Heart right ventricle (tissue), 16 donors: ENCODE measurements at places on chromosomes 16 and 17.

GRCh38 chr16:73459586-73459985 lies 411.7 kb upstream of the ZFHX3 start:
- DNase-seq, result no peak

GRCh38 chr17:19752216-19753050 lies 4.3 kb upstream of the ALDH3A1 start:
- DNase-seq, result no peak

DNA sequence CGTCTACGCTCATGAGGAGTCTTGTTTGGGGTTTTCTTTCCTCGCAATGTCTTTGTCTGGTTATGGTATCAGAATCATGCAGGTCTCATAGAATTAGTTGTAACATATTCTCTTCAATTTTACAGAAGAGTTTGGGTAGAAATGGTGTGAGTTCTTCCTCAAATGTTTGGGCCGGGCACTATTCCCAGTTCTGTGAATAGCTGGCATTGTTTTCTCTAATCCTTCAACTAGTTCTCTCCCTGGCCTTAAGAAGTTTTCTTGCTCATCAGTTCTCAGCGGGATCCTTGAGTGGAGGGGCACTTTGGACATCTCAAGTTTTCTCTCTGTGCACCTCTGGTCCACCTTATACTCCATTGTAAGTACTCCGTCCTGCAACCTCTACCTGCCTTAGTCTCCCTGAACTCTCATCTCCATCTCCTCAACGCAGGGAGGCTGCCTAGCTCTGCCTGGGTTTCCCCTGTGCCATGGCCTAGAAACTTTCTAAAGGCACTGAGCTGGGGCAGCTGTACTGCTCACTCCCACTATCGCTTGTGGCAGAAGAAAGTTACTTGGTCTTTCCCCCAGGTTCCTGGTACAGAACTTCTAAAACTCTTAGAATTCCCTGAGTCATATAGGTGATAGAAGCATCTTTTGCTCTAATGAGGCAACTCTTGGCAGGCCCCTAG lies 16.9 kb downstream of the NSMCE1 start:
- no peak for DNase-seq

DNA sequence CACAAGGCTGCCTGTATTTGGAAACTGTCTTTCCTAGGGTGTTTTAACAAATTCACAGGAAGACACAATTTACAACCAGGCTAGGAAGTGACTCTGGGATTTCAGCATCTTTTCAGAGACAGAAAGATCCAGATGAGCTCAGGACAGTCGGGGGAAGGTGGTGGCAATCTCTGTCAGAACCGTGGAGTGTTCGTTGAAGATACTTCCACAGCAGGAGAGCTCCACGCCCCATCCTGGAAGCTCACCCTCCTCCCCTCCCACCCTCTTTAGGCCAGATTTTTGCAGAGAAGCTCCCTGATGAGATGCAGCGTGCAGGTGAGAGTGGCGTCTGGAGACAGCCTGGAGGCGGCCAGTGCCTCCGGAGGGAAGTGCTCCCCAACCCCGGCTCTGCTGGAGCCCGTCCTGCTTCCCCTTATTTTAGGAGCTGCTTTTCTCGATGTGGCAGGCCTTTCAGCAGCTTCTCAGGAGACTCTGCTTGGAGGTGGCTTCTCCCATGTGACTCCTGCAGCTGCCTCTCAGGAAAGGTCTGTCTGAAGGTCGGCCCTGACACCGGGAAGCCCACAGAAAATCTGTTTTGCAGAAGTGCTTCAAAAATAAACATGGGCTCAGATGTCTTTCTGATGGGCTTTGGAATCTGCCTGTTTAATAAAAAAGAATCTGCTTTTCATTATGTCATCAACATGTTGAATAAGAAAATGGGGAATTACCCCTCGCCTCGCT lies 186.4 kb upstream of the CHMP6 start:
- DNase-seq, result no peak

DNA sequence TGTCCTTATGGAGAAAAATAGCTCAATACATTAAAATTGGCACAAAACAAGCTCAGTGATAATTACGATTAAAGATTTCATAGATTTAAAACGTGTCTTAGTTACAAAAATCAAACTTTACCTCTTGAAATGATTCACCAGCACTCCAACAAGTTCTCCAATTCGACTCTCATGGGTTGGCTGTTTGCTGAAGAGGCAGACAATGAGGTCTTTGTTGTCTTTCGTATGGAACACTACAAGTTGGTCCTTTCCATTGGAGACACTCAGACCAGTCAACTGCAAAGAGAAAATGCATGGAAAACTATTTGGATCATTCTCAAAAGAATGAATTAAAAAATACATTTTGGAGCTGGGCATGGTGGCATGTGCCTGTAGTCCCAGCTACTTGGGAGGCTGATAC lies 118.2 kb downstream of the CDK5R1 start:
- DNase-seq, result no peak

DNA sequence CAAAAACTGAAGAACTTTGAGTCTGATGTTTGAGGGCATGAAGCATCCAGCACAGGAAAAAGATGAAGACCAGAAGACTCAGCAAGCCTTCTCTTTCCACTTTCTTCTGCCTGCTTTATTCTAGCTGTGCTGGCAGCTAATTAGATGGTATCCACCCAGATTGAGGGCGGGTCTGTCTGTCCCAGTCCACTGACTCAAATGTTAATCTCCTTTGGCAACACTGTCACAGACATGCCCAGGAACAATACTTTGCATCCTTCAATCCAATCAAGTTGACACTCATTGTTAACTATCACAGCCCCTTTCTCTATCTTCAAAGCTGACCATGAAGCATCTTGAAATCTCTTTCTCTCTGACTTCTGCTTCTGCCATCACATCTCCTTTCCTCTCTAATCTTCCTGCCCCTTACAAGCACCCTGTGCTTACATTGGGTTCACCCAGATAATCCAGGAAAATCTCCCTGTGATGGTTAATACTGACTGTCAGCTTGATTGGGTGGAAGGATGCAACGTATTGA lies 115.9 kb upstream of the CDH13 start:
- DNase-seq, result no peak

- no peak for DNase-seq
Observed at GRCh38 chr16:79093554-79093967, 507.0 kb downstream of the MAF start.

- DNase-seq, result no peak
Observed at GRCh38 chr17:73562896-73563295, 81.3 kb downstream of the SDK2 start.

- no peak for DNase-seq
Observed at GRCh38 chr17:58187675-58188074, 4.9 kb upstream of the EPX start.

GRCh38 chr16:55324285-55325079 lies 479 bp downstream of the IRX6 start:
- peak; percentile 19 for DNase-seq

DNA sequence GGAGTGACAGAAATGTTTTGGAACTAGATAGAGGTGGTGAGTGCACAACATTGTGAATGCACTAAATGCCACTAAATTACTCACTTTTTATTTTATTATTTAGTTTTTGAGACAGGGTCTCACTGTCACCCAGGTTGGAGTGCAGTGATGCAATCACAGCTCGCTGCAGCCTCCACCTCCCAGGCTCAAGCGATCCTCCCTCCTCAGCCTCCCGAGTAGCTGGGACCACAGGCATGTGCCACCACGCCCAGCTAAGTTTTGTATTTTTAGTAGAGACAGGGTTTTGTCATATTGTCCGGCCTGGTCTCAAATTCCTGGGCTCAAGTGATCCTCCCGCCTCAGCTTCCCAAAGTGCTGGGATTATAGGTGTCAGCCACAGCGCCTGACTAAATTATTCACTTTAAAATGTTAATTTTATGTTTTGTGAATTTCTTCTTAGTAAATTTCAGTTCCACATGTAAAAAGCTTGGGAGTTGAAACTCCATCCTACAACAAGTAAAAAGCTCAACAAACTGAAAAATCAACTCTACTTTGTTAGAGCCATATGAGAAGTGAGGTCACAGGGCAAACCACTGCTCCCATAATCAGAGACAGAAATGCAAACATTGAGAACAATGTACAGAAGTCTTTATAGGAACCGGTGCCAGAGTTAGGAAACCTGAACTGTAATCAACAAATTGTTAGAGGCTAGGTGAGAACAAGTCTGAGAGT lies 13.8 kb upstream of the SLC5A10 start:
- DNase-seq, result no peak

- peak; percentile 66 for DNase-seq
Observed at GRCh38 chr16:29806641-29807425, 504 bp downstream of the MAZ start.

DNA sequence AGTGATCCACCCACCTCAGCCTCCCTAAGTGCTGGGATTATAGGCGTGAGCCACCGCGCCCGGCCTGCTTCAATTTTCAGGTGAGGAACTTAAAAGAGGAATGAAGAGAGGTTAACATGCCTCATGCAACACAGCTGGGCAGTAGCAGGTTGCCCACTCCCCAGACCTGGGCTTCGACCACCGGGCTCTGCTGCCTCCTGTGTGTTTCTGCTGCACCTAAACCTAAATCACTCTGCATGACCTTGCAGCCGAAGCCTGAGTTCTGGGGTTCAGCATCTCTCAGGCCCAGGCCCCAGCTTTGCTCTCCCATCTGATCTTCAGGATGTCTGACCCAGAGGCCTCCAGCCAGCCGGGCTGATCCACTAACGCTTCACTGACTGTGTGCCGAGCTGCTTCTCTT lies 112.6 kb downstream of the OR1D5 start:
- DNase-seq, result no peak

GRCh38 chr17:13557077-13557476 lies 44.7 kb downstream of the HS3ST3A1 start:
- no peak for DNase-seq

GRCh38 chr16:77207030-77207429 lies 7.8 kb downstream of the SYCE1L start:
- DNase-seq, result no peak

DNA sequence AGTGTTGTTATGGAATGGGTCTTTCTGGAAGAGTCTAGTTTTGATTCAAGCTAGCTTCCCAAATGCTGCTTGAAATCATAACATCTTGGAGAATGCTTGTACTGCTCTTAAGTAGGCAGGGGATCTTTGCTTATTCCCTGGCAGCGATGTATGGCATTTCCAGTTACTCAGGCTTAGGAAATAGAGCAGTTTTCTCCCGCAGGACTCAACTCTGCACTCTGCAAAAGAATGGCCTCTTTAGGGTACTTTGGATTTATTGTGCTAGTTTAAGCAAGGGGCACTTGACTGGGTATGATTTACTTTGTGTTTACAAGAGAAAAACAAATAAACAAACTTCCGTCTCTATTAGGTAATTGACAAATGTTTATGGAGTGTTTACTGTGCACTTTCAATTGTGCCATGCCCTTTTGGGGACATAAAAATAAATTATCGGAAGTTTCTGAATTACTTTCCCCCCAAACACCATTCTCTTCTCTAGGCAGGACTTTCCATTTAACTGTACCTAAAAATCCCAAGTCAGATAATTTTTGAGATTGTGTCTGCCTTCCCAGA lies 164.0 kb downstream of the MAP2K6 start:
- no peak for DNase-seq
